ENCODE measurements at places on chromosomes 2 and 18.

- DNase-seq, result no peak
- H3K4me1 ChIP-seq, result peaks cover 25% of the 10 kb centered on the region
- no peak overlapping the region for H3K27ac ChIP-seq
- H3K27me3 ChIP-seq, result no peaks in the 10 kb centered on the region
- H3K36me3 ChIP-seq, result no peaks in the 10 kb centered on the region
- H3K4me3 ChIP-seq, result no peak overlapping the region
Measured at GRCh38 chr2:60519231-60519863, 34.1 kb downstream of the BCL11A start.

- no peaks in the 10 kb centered on the region for H3K36me3 ChIP-seq
- no peak for DNase-seq
- H3K4me1 ChIP-seq, result no peaks in the 10 kb centered on the region
- H3K27ac ChIP-seq, result no peak overlapping the region
- H3K27me3 ChIP-seq, result no peaks in the 10 kb centered on the region
Measured at GRCh38 chr18:22604390-22604985, 186.8 kb upstream of the CTAGE1 start.

DNA sequence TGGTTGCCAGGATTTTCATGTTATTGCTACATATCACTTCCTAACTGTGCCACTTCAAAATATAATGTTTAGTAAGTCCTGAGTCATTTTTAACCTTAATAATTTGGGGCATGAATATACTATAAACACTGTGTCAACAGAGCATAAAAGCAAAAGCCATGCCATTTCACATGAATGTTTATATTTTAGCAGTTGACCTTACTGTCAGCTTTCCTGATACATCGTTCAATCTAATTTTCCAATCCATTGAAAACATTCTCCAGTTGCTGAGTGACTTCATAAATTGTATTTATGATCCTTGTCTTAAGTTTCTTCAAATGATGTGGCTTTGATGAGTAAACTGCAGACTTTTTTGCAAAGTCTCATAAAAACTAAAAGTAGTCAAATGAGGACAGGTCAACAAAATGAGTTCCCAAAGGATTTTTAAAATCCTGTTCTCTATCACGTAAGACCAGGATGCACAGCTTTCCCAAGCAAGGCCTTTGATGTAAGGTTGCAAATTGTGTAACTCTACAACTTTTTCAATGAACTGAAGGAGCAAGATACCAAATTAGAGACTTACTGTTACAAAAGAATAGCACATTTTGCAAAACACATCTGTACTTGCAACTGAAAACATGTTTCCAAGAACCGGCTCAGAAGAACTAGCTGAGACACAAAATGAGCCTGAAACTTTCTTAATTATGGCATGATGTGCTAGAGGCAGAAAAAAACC is 117.7 kb downstream of the SATB2 start:
- no peaks in the 10 kb centered on the region for H3K36me3 ChIP-seq
- H3K27ac ChIP-seq, result no peak overlapping the region
- DNase-seq, result no peak
- H3K4me1 ChIP-seq, result no peaks in the 10 kb centered on the region

DNA sequence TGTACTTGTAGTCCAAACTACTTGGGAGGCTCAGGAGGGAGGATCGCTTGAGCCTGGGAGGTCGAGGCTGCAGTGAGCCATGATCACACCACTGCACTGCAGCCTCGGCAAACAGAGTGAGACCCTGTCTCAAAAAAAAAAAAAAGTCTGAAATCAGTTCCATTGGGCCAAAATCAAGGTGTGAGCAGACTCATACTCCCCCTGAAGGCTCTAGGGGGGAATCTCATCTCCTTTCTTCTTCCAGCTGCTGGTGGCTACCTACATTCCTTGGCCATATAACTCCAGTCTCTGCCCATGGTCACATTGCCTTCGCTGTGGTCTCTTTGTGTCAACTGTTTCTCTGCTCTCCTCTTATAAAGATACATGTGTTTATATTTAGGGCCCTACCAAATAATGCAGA is 234.0 kb downstream of the LRRTM1 start:
- no peak for DNase-seq
- no peak overlapping the region for H3K27ac ChIP-seq
- no peaks in the 10 kb centered on the region for H3K36me3 ChIP-seq

- H3K27ac ChIP-seq, result no peak overlapping the region
- H3K4me3 ChIP-seq, result no peak overlapping the region
Measured at GRCh38 chr2:236025892-236026291, 142.3 kb downstream of the GBX2 start.

DNA sequence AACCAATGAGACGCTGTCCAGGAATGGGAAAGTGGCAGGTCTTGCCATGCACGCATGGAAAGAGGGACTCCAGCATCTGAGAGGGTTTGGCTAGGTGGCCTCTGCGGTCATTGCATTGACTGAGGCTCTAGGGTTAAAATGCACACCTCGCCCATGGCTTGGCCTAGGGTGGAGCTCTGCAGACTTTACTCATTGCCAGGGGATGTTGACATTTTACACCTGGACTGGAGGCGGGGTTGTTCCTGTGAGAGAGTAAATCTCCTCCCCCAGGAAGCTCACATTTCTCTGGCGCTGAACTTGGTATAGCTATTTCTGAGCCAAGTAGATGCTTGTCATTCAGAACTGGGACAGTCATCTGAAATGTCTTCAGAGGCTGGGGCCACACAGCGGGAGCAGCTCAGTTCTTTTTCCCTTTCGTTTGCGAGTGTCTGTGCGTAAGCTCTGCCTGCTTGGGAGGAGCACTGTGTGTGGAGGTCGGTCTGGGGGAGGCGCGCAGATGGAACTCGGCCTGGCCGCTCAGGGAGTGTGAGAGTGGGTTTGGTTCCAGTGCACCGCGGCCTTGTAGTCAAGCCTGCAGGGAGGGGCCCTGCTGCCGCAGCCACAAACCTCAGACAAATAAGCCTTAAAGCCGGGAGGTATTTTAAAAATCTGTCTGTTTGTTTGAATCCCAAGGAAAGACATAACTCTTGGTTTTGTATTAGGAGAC is 76.5 kb downstream of the LPIN1 start:
- no peak overlapping the region for H3K4me3 ChIP-seq
- peaks cover 12% of the 10 kb centered on the region for H3K4me1 ChIP-seq
- no peak for DNase-seq
- H3K27me3 ChIP-seq, result no peaks in the 10 kb centered on the region
- no peak overlapping the region for H3K27ac ChIP-seq

GRCh38 chr2:6820236-6820635 is 45.5 kb downstream of the CMPK2 start:
- no peak for DNase-seq
- no peaks in the 10 kb centered on the region for H3K4me1 ChIP-seq
- H3K4me3 ChIP-seq, result no peak overlapping the region
- H3K36me3 ChIP-seq, result no peaks in the 10 kb centered on the region
- no peaks in the 10 kb centered on the region for H3K27me3 ChIP-seq
- H3K27ac ChIP-seq, result no peak overlapping the region

DNA sequence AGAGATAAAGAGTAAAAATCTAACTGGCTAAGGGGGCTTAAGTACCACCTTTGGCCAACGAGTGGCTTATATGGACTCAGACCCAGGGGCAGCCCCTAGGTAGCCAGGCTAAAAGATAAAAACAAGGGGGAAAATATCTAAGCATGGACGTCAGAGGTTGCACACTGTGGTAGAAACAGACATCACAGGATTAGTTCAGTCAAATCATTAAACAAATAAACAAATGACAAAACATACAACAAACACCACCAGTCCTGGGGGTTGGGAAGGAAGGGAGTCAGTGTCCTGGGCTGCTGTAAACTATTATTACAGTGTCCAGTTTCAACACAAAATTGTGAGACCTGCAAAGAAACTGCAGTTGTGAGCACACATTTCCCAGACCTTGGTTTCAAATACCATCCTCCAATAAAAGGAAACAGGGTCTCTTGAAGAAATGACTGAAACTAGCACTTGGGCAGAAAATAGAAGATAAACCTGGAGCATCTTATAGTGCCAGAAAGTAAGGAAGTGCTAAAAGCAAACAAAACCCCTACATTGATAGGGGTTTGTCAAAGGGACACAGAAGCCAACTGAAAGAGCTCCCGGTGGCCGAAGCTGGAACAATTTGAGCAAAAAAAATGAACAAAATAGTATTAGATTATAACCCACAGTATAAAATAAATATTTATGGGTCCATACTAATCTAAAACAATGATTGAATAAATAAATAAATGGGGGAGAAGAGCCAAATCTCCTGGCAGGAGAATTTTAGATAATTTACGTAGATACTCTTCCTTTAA is 154.8 kb upstream of the KLF7 start:
- no peaks in the 10 kb centered on the region for H3K36me3 ChIP-seq
- no peak for DNase-seq
- no peak overlapping the region for H3K4me3 ChIP-seq

DNA sequence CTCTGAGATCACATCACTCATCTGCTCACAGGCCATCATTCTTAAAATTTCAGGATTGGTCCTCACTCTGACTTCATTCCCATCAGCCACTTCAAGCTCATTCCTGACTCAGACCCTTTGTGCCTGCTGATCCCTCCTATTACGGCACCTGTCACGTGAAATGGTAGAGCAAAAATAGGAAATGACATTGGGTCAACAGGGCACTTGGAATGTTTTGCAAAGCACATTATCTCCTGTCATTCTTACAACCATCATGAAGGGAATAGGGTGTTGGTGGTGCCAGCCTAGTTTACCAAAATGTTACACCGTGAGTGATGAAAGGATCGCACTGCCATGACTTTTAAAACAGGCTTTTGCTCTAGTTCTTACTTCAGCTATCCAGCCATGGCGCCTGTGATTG is 61.1 kb downstream of the EIF5B start:
- no peak overlapping the region for H3K4me3 ChIP-seq
- H3K27ac ChIP-seq, result peak overlapping the region; percentile 58
- H3K27me3 ChIP-seq, result no peaks in the 10 kb centered on the region

DNA sequence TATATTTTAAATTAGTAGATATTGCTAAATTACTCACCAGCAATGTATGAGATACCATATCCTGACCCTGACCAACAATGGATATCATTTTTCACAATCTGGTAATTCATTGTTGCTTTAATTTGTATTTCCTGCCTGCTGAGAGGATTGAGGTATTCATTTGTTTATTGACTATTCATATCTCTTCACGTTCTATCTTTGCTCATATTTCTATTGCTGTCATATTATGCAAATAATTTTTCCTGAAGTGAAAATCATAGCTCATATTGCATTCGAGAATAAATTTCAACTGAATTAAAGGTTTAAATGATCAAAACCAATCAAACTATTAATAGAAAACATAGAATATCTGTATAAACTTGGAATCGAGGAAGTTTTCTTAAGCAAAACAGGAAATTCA is 31.0 kb downstream of the INO80D start:
- no peaks in the 10 kb centered on the region for H3K4me1 ChIP-seq
- peaks cover 2% of the 10 kb centered on the region for H3K36me3 ChIP-seq
- no peak overlapping the region for H3K27ac ChIP-seq
- no peaks in the 10 kb centered on the region for H3K27me3 ChIP-seq
- no peak overlapping the region for H3K4me3 ChIP-seq

- H3K36me3 ChIP-seq, result no peaks in the 10 kb centered on the region
- H3K27me3 ChIP-seq, result peaks cover 1% of the 10 kb centered on the region
- H3K4me3 ChIP-seq, result no peak overlapping the region
- H3K4me1 ChIP-seq, result peaks cover 9% of the 10 kb centered on the region
- no peak for DNase-seq
Measured at GRCh38 chr2:66578054-66578686, 143.2 kb downstream of the MEIS1 start.

GRCh38 chr2:121510857-121511256 is 19.8 kb upstream of the RNU4ATAC start:
- H3K27me3 ChIP-seq, result no peaks in the 10 kb centered on the region
- H3K4me1 ChIP-seq, result no peaks in the 10 kb centered on the region
- no peaks in the 10 kb centered on the region for H3K36me3 ChIP-seq
- DNase-seq, result no peak
- H3K4me3 ChIP-seq, result no peak overlapping the region
- H3K27ac ChIP-seq, result no peak overlapping the region

DNA sequence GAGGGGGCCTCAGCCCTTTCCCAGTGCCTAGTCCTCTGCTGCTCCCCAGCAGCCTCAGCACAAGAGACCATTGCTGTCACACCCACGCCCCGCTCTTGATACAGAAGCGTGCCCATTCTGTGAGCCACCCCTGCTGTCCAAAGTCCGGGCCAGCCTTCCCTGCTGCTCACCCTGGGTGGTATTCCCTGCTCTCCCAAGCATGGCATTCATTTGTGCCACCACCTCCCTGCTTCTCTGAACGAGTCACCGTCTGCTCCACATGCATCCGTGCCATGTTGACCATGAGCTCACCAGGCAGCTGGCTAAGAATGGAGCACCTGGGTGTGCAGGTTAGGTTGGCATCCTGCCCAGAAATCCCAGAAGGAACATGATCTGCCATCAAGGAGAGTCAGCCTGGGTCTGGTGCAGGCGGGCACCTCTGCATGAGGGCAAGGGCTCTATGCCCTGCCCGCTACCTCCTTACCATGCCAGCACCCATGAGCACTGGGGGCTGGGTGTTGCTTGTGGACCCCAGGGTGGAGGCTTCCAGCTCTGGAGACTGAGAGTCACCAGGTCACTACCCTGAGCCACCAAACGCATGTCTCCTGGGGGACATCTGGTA is 63.0 kb downstream of the TWIST2 start:
- DNase-seq, result no peak
- H3K27me3 ChIP-seq, result no peaks in the 10 kb centered on the region
- no peaks in the 10 kb centered on the region for H3K36me3 ChIP-seq
- H3K4me3 ChIP-seq, result no peak overlapping the region
- no peak overlapping the region for H3K27ac ChIP-seq

DNA sequence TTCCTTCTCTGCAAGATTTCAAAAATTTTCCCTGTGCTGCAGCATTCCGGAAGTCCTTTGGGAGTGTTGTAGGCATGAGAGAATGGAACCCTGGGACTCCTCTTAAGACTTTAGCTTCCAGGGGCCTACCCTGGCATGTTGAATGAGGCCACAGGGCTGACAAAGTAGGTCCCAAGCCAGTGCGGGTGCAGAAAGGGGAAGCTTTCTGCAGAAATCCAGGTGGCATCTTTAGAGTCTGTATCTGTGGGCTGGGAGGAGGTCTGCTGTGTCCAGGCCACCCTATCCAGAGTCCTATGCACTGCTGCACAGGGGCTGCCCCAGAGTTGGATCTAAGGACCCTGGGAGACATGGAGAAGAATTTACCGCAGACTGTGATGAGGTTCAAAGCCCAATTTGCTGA is 1.9 kb upstream of the SIX2 start:
- H3K27me3 ChIP-seq, result peaks cover 3% of the 10 kb centered on the region
- no peaks in the 10 kb centered on the region for H3K36me3 ChIP-seq
- DNase-seq, result no peak
- H3K27ac ChIP-seq, result no peak overlapping the region

DNA sequence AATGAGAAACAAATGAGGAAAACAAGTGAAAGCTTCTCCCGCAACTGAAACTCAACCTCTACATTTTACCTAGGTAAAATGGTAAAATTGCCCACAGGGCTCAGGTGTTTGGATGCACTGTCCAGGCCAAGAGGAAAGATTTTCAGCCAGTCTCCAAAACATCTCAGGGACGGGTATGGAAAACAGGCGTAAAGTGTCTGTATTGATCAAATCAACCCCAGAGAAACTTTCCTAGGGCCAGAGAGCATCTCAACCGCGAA is 361 bp upstream of the HAT1 start:
- H3K27me3 ChIP-seq, result no peaks in the 10 kb centered on the region
- H3K4me3 ChIP-seq, result peak overlapping the region; percentile 30
- peak overlapping the region; percentile 97 for H3K27ac ChIP-seq
- no peak for DNase-seq
- H3K36me3 ChIP-seq, result no peaks in the 10 kb centered on the region

- H3K4me3 ChIP-seq, result no peak overlapping the region
- H3K36me3 ChIP-seq, result no peaks in the 10 kb centered on the region
- no peak for DNase-seq
Measured at GRCh38 chr18:10312326-10313015, 142.0 kb upstream of the APCDD1 start.

Measured in Caco-2 (cell line).